ENCODE measurements at places on chromosomes 13 and 19.

DNA sequence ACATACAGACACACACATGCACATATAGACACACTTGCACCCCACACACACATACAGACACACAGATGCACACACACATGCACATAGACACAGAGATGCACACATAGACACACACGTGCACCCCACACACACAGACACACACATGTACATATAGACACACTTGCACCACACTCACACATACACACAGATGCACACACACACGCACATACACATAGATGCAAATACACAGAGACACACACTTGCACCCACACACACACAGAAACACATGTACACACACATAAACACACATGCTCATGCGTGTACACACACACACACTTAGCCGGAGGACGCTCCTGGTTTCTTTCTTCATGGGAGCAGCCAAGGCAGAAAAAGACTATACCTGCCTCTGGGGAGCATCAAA, 10.0 kb downstream of the COL4A2 start:
- DNase-seq: no peak

- DNase-seq: no peak
Observed at GRCh38 chr13:22405891-22406290, 735.0 kb downstream of the FGF9 start.

GRCh38 chr13:48575031-48575430, 42.2 kb upstream of the RCBTB2 start:
- no peak for DNase-seq

- DNase-seq: no peak
Observed at GRCh38 chr19:41872775-41873647, 4.1 kb upstream of the CD79A start.

- DNase-seq: no peak
Observed at GRCh38 chr13:48194379-48194754, 38.6 kb upstream of the ITM2B start.

All from retinal pigment epithelial cell (primary cell).